Lung (tissue), 17 donors: ENCODE measurements at places on chromosomes 3 and 15. TPM values are rescaled to one million over a fixed set of nuclear protein-coding genes. Genes with fewer than 3 reads are reported as not detected.

DNA sequence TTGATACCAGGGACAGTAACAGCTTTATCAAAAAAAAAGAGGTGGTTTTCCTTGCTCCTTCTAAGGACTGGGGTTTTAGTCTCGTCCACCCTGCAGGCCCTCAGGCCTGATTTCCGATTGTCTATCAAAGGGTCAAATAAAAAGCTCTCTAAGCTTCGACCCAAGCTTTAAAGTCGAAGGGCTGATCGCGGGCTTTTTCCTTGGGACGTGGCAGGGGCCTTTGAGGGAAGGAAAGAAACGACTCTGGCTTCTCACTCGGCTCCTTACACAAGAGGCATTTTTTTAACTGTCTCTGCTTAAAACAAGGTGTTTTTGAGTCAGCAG, 354 bp upstream of the KLHL24 start:
- H3K27me3 ChIP-seq: no peaks in the 10 kb centered on the region
- H3K36me3 ChIP-seq: no peaks in the 10 kb centered on the region
- no peaks in the 10 kb centered on the region for H3K4me1 ChIP-seq
- peak overlapping the region; percentile 2 for H3K4me3 ChIP-seq
- no peak for DNase-seq

- H3K27ac ChIP-seq: no peak overlapping the region
- no peaks in the 10 kb centered on the region for H3K36me3 ChIP-seq
- no peak for DNase-seq
- H3K27me3 ChIP-seq: no peaks in the 10 kb centered on the region
- H3K4me3 ChIP-seq: no peak overlapping the region
Measured at GRCh38 chr15:91073077-91073476, 27.0 kb upstream of the SV2B start.

The SLC51B gene
- 0.85 TPM for total RNA-seq

DNA sequence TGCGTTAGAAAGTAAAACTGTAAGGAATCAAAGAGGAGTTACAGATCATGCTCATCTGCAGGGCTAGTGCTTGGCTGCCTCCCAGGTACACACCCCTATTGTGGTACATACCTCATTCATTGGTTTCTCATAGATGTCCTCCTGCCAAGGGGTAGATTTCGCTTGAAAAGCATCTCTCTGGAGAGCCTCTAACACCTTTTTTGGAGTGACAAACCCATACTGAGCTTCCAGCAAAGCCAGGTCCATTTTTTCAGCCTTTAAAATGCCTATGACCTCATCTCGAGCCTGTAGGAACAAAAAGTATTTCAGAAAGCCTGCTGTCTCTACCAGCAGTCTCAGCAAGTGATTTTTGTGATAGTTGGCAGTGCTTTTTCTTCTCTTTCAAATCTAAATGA, 112.1 kb downstream of the CMSS1 start:
- no peaks in the 10 kb centered on the region for H3K27me3 ChIP-seq
- no peak overlapping the region for H3K4me3 ChIP-seq
- no peak for DNase-seq
- no peaks in the 10 kb centered on the region for H3K36me3 ChIP-seq

GRCh38 chr3:58798312-58798711, 131.7 kb upstream of the FAM3D start:
- DNase-seq: no peak
- no peak overlapping the region for H3K4me3 ChIP-seq
- no peaks in the 10 kb centered on the region for H3K4me1 ChIP-seq
- H3K27me3 ChIP-seq: no peaks in the 10 kb centered on the region
- H3K36me3 ChIP-seq: no peaks in the 10 kb centered on the region
- H3K27ac ChIP-seq: no peak overlapping the region

The TM4SF1 gene
- 177 TPM for total RNA-seq

The LTK gene
- total RNA-seq: 10.6 TPM

The KBTBD13 gene
- 0.23 TPM for total RNA-seq

GRCh38 chr3:117534138-117534537, 824.6 kb downstream of the TUSC7 start:
- no peak overlapping the region for H3K4me3 ChIP-seq
- H3K27me3 ChIP-seq: no peaks in the 10 kb centered on the region

DNA sequence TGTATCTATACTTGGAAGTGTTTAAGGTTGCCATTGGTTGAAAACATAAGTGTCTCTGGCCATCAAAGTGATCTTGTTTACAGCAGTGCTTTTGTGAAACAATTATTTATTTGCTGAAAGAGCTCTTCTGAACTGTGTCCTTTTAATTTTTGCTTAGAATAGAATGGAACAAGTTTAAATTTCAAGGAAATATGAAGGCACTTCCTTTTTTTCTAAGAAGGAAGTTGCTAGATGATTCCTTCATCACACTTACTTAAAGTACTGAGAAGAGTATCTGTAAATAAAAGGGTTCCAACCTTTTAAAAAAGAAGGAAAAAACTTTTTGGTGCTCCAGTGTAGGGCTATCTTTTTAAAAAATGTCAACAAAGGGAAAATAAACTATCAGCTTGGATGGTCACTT, 19.7 kb downstream of the B3GNT5 start:
- no peak overlapping the region for H3K4me3 ChIP-seq
- H3K27me3 ChIP-seq: no peaks in the 10 kb centered on the region
- no peak overlapping the region for H3K27ac ChIP-seq
- peaks cover 8% of the 10 kb centered on the region for H3K36me3 ChIP-seq
- no peaks in the 10 kb centered on the region for H3K4me1 ChIP-seq
- no peak for DNase-seq

- H3K4me1 ChIP-seq: no peaks in the 10 kb centered on the region
- no peaks in the 10 kb centered on the region for H3K27me3 ChIP-seq
- H3K27ac ChIP-seq: no peak overlapping the region
- DNase-seq: no peak
- no peaks in the 10 kb centered on the region for H3K36me3 ChIP-seq
Measured at GRCh38 chr3:159029306-159030026, 227.6 kb downstream of the MFSD1 start.

DNA sequence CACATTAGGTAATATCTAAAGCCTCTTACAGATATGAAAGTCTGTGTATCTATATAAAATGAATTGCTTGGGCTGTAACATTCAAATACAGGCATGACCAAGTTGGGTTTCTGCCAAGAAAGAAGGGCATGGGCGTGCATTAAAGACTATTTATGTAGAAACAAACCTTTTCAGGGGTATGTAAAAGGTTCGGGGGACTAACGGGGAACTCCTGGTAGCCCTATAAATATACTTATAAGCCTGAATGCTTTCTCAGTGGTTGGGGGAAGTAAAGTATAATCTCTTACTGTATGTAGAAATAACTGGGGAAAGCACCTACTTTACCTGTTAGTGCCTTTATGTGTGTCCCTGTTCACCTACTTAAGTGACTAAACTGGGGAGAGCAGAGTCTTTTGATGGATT, 154.5 kb upstream of the TBL1XR1 start:
- H3K27ac ChIP-seq: no peak overlapping the region
- peaks cover 9% of the 10 kb centered on the region for H3K4me1 ChIP-seq
- no peaks in the 10 kb centered on the region for H3K36me3 ChIP-seq
- H3K27me3 ChIP-seq: no peaks in the 10 kb centered on the region
- H3K4me3 ChIP-seq: no peak overlapping the region

DNA sequence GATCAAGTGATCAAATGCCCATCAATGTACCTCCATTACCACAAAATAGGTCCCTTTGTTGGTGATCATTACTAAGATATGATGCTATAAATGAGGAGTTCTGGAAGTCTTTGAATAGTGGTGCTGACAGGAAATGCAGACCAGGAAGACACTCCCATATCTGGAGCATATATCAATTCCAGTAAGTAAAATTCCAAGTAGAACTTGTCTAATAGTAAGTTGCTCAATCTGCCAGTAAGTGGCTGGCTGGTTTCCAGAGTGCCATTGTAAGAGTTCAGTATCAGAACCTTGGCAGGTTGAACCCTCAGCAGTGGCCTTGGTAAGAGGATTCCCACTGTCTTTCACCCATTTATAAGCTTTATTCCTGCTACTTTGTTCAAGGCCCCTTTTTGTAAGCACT, 379.9 kb upstream of the RBMS3 start:
- H3K4me1 ChIP-seq: no peaks in the 10 kb centered on the region
- DNase-seq: no peak
- H3K27ac ChIP-seq: no peak overlapping the region
- no peak overlapping the region for H3K4me3 ChIP-seq
- H3K36me3 ChIP-seq: no peaks in the 10 kb centered on the region

The GUCA1C gene
- not detected for total RNA-seq

The RLBP1 gene
- not detected for total RNA-seq

The FEZF2 gene
- total RNA-seq: not detected

DNA sequence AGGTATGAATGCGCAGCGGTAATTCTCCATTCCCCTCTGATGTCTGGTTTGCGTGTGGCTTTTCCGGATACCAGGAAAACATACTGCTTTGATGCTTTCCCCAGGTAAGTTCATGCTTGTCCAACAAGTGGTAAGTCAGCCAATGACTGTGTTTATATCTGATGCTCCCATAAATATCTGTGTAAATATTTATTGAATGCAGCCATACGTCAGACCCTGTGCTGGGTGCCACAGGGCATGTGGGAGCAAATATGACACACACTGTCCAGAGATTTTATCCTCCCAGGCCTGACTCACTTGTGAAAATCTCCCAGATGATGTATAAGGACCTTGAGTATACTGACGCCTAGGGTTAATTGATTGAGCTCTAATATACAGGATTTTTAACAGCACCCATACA, 29.6 kb upstream of the CEMIP start:
- peaks cover 5% of the 10 kb centered on the region for H3K36me3 ChIP-seq
- DNase-seq: no peak

GRCh38 chr3:65398953-65399352, 639.8 kb downstream of the MAGI1 start:
- no peak for DNase-seq
- H3K27me3 ChIP-seq: no peaks in the 10 kb centered on the region
- H3K27ac ChIP-seq: no peak overlapping the region
- no peaks in the 10 kb centered on the region for H3K4me1 ChIP-seq

The SAMD7 gene
- not detected for total RNA-seq

The PLSCR2 gene
- not detected for total RNA-seq

The TFG gene
- 60.2 TPM for total RNA-seq

- H3K4me3 ChIP-seq: no peak overlapping the region
- H3K27me3 ChIP-seq: no peaks in the 10 kb centered on the region
- H3K36me3 ChIP-seq: no peaks in the 10 kb centered on the region
- H3K4me1 ChIP-seq: no peaks in the 10 kb centered on the region
- DNase-seq: no peak
- no peak overlapping the region for H3K27ac ChIP-seq
Measured at GRCh38 chr3:187593451-187593850, 76.7 kb downstream of the SST start.

The AHSG gene
- total RNA-seq: 0.20 TPM

DNA sequence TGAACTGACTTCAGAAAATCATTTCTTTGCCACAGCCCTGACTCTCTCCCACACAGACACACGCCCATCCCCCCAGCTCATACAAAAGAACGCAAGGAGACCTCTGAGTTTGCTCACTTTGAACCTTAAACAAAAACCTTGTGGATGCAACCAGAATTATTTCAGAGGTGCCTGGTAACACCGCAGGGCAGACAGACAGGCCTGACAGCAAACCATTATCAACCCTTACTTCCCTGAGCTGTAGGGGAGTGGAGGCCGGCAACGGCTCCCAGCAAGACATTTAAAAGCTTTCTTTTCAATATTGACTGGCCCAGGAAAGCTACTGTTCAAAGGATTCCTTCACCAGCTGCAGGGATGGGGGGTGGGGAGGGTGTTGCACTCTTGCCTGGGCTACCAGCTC, 2.0 kb upstream of the EFCC1 start:
- H3K27me3 ChIP-seq: peaks cover 24% of the 10 kb centered on the region
- no peak for DNase-seq
- H3K36me3 ChIP-seq: no peaks in the 10 kb centered on the region
- H3K4me3 ChIP-seq: no peak overlapping the region

- H3K27me3 ChIP-seq: no peaks in the 10 kb centered on the region
- H3K36me3 ChIP-seq: no peaks in the 10 kb centered on the region
- H3K4me1 ChIP-seq: peaks cover 13% of the 10 kb centered on the region
- DNase-seq: peak; percentile 83
- H3K27ac ChIP-seq: peak overlapping the region; percentile 69
- peak overlapping the region; percentile 44 for H3K4me3 ChIP-seq
Measured at GRCh38 chr15:96353930-96354730, 23.6 kb downstream of the NR2F2 start.

DNA sequence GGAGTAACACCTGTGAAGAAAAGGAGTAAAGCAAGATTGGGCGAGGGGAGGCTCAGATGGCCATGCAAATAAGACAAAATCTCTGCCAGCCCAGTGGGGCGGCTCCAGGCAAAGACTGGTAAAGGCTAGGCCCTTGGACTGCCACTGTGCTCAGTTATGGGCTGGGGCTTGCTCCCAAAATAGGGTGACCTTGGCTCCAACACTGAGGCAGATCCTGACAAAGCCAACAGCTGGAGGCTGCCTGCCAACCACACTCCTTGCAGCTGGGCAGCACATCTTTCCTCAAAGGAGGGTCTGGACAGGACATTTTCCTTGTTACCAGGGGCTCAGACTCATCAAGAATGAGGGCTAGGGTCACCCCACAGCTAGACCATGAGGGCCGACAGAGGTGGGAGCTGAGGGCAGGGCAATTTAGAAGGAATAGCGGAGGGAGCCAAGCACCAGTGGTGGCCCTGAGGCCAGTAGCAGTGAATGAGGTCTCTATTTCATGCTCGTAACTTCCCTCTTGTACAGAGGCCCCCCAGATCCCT, 86.1 kb downstream of the CHRD start:
- H3K27me3 ChIP-seq: no peaks in the 10 kb centered on the region
- H3K4me3 ChIP-seq: no peak overlapping the region
- H3K36me3 ChIP-seq: no peaks in the 10 kb centered on the region
- H3K4me1 ChIP-seq: no peaks in the 10 kb centered on the region
- H3K27ac ChIP-seq: no peak overlapping the region

The PIF1 gene
- total RNA-seq: 1.1 TPM

GRCh38 chr3:15102836-15103235, 3.9 kb upstream of the RBSN start:
- H3K27me3 ChIP-seq: no peaks in the 10 kb centered on the region
- H3K4me3 ChIP-seq: no peak overlapping the region
- peaks cover 3% of the 10 kb centered on the region for H3K4me1 ChIP-seq
- peak overlapping the region; percentile 91 for H3K27ac ChIP-seq

The GOLGA8J gene
- not detected for total RNA-seq

GRCh38 chr3:51378726-51379125, 6.4 kb upstream of the MANF start:
- no peak overlapping the region for H3K4me3 ChIP-seq
- no peaks in the 10 kb centered on the region for H3K4me1 ChIP-seq
- H3K36me3 ChIP-seq: no peaks in the 10 kb centered on the region
- no peaks in the 10 kb centered on the region for H3K27me3 ChIP-seq
- no peak for DNase-seq
- H3K27ac ChIP-seq: no peak overlapping the region

The ATP8B4 gene
- total RNA-seq: 4.1 TPM
